ENCODE measurements at places on chromosomes 4 and X.

GRCh38 chrX:38917954-38918353 is 116.7 kb downstream of the MID1IP1 start:
- no peak for DNase-seq

DNA sequence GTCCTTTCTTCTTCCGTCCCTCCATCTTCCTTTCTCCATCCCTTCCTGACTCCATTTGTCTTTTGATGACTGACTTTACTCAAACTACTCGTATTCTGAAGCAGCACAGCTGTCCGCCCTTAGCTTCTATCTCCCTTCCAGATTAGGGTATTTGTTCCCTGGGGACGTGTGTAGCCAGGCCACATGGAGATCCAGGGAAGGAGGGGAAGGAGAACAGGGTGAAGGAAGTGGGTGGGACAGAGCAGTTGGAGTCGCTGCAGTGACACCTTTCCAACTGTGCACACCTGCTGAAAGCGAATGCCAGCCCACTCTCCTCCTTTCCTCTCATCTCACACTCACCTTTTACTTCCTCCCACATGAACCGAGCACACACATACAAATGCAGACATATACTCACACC is 323.8 kb downstream of the DCTD start:
- no peak for DNase-seq

DNA sequence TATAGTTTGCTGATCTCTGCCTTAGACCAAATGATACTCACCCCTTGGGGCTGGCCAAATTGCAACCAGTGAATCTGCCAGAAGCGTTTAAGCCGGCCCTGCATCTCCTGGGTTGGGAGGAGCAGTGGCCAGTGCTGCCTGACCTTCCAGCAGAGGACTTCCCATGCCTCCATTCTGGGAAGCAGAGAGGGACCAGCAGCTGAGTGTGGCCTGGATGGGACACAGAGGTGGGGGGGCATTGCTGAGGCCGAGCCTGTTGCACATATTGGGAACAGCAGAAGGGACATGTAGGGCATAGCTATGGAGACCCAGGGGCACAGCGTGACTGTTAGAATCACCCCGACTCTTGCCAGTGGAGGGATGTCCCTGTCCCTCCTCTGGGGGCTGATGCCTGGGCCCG is 93.3 kb downstream of the CPZ start:
- no peak for DNase-seq

GRCh38 chr4:185421366-185422124 is 4.2 kb downstream of the UFSP2 start:
- no peak for DNase-seq

- no peak for DNase-seq
These were observed 49.5 kb downstream of the SHISA3 start for GRCh38 chr4:42446823-42447222.

- DNase-seq, result no peak
These were observed 32.8 kb downstream of the TMEM144 start for GRCh38 chr4:158243071-158243470.

DNA sequence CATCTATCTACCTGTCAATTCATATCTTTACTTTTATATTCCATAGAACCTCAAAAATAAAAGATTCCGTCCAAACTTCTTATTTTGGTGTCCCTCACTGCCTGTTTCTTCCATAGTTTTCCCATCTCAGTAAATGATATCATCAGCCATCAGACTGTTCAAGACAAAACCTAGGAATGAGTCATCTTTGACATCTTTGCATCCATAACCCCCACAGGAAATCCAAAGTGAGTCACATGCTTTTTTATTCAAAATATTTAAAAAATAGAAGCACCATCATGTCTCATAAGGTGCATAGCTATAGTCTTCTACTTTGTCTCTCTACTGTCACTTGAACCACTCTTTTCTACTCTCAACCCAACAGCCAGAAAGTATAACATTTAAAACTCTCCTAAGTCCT is 29.9 kb upstream of the CXXC4 start:
- no peak for DNase-seq

DNA sequence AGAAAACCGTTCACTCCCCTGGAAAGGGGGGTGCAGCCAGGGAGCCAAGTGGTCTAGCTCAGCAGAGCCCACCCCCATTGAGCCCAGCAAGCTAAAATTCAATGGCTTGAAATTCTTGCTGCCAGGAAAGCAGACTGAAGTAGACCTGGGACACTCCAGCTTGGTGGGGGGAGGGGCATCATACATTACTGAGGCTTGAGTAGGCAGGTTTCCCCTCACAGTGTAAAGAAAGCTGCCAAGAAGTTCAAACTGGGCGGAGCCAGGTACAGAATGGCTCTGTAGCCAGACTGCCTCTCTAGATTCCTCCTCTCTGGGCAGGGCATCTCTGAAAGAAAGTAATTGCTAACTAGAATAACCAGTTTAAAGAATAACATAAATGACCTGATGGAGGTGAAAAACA is 372.3 kb upstream of the F9 start:
- no peak for DNase-seq

DNA sequence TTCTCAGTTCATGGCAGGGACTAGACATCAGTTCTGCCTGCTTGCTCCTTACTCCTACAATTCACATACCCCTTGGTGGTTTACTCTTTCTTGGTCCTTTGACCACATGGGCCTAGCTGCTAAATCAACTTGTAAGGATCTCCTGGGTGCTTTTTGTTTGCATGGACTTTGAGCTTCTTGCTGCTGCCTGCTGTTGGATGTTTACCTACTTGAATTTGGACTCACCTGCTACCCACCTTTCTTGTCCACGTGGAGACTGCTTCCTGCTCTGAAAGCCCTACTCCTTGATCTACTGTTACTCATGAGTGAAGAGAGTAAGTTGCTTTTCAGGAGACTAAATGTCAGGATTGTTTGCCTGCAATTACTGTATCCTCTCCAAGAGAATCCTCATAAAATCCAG is 15.2 kb upstream of the ARHGAP24 start:
- DNase-seq, result no peak

DNA sequence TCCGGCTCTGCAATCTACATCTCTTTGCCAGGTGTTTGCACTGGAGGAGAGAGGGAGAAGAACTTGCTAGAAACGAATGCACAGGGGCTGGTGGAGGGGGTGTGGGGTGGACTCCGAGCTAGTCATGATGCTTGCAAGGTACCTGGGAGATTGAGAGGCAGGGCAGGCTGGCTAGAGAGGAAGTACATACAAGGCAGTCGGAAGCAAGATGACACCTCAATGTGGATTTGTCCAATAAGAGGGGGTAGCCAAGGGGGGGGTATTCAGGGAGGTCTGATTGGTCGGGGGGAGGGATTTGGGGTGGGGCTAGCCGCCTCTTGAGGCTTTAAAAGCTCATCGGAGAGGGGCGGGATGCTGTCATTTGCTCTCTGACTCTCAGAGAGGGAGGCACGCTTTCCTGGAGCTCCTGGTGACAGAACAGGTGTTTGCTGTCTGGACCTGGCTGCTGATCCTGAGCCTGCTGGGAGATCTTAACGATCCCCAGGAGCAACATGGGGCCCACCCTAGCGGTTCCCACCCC is at the start of gene GPR50:
GPR50 (plus strand) TSS at position 354 of the 520 bp plus-strand sequence; CDS start at position 492, 138 bp downstream.
- no peak for DNase-seq

DNA sequence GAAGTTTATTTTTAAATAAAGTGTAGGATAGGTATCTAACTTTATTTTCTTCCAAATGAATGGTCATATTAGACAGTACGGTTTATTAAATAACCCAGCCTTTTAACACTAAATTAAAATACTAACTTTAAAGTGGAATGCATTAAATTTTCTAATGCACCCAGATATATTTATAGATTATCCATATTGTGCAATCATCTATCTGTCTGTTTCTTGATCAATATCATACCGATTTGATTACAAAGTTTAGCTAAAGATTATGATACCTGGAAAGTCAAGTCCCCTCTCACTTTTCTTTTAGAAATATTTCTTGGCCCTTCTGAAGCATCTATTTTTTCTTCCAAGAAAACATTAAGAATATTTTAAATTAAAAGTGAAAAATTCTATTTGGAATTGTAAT is 124.3 kb upstream of the PDE5A start:
- DNase-seq, result no peak

DNA sequence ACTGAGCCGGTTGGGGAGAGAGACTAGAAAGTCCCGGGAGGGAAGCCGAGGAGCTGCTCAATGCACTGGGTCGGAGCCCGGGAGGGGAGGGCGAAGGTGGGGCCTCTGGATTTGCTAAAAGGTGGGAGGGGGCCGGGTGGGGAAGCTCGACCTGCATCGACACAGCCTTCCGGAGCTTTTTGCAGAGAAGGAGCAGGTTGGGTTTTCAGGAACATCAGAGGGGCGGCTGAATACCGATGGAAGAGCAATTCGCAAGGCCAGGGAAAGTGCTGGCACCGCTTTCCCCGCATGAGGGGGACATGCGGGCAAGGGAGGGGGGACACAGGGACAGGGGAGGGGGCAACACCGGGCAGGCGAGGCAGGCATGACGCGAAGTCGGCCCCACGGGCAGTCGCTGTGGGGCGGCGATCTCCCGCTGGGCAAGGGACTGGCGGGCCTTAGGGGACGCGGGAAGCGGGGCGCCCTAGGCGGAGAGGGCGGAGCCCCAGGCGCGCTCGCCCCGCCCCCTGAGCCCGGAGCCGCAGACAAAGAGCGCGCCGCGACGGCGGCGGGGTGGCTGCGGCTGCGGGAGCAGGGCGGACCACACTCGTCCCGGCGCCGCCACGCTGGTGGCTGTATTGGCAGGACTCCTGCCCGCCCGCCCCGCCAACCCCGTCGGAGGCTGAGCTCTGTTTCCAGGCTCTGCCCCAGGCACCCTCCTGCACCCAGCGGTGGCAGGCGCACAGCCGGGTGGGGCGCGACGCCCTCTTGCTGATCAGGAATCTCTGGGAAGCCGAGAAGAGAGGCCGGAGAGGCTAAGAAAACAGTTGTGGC is 11.6 kb downstream of the PDZD4 start:
- peak; percentile 86 for DNase-seq

GRCh38 chrX:103549916-103550315 is 30.6 kb upstream of the RAB40A start:
- no peak for DNase-seq

GRCh38 chrX:35858361-35858760 is 60.2 kb downstream of the MAGEB16 start:
- no peak for DNase-seq

DNA sequence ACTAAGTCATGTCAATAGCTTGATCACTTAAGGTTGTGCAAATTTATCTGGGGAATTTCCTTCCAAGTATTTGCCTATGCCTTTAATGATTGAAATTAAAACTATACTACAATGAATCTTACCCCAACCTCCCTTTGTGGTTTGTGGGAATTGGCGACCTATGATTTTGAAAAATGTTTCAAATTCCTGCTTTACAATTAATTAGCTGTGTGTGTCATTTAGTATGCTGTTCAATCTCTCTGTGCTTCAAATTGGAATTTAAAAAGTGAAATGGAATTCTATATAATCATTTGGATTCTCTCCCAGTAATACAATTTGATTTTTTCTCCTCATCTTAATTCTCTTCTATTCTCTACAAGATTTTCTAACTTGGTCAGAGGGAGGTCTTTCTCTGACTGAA is 2319.5 kb downstream of the ARAP2 start:
- no peak for DNase-seq

- no peak for DNase-seq
These were observed 33.7 kb downstream of the GABRB1 start for GRCh38 chr4:47065051-47065481.

- DNase-seq, result no peak
These were observed 52.8 kb downstream of the AKAP4 start for GRCh38 chrX:50147972-50148371.

- no peak for DNase-seq
These were observed 6.9 kb upstream of the CLOCK start for GRCh38 chr4:55553441-55554201.

DNA sequence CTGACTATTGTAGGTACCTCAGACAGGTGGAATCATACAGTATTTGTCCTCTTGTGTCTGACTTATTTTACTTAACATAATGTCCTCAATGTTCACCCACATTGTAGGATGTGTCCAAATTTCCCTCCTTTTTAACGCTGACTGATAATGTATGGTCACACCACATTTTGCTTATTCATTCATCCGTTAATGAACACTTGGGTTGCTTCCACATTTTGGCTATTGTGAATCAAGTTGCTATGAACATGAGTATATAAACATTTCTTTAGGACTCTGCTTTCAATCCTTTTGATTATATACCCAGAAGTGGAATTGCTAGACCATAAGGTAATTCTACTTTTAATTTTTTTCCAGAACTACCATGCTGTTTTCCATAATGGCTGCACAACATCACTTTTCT is 87.0 kb upstream of the NDP start:
- no peak for DNase-seq

- no peak for DNase-seq
These were observed 295.1 kb downstream of the INPP4B start for GRCh38 chr4:142550965-142551364.

DNA sequence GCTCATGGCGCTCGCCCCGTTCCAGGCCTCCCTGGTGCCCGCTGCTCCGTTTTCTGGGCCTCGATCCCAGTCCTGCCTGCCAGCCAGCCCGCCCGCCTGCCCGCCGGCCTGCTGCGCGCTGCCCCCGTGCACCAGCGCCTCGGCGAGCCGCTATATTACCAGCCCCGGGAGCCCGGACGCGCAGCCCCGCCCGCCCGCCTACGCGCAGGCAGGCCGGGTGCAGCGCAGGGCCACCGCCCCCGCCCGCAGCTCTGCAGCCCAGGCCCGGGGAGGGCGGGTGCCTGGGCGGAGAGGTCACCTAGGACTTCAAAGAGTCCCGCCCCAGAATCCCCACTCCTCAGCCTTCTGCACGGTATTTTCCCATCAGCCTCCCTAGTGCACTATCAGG is at the start of gene MAOB:
MAOB (minus strand) TSS at position 157 of the 388 bp plus-strand sequence; CDS start at position 6, 151 bp downstream.
- DNase-seq, result peak; percentile 82

- DNase-seq, result peak; percentile 74
These were observed 444 bp downstream of the FREM3 start for GRCh38 chr4:143700046-143700415.

- DNase-seq, result no peak
These were observed 579.4 kb downstream of the GRXCR1 start for GRCh38 chr4:43471950-43472349.

- no peak for DNase-seq
These were observed 52.2 kb upstream of the FAT1 start for GRCh38 chr4:186775902-186776301.

DNA sequence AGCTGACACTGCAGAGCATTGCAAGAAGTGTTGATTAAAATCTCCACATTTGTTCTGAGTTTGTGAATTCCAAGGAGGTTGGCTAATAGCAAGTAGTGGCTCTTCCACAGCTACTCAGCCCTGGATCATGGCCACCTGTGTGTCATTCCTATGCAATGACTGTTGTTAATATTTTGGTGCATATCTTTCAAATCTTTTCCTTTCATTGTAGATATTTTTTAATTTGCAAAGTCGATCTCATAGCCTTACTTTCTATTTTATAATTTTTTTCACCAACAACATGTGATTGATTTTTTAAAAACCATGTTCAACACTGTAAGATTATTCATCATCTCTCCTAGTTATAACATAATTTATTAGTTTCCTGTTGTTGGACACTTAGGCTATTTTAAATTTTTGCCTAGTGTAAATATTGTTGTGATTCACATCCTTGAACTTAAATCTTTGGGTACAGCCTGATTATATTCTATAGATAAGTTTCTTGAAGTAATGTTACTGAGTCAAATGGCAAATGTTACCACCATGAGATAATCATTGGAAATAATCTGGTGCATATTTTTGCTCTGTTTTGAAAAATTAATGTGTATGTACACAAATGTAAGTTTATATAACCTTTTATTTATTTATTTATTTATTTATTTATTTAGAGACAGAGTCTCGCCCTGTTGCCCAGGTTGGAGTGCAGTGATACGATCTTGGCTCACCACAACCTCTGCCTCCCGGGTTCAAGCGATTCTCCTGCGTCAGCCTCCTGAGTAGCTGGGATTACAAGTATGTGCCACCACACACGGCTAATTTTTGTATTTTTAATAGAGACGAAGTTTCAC is 17.1 kb upstream of the ARHGAP10 start:
- DNase-seq, result no peak

- no peak for DNase-seq
These were observed 233.5 kb upstream of the GYPA start for GRCh38 chr4:144374065-144374464.

- no peak for DNase-seq
These were observed 107.9 kb downstream of the ZNF827 start for GRCh38 chr4:145830699-145831098.

Measured in right cardiac atrium (tissue), 5 donors.